HAP-1 (cell line): ENCODE measurements at places on chromosomes 11 and 22.
A peak's percentile ranks its signal among the peaks of the same experiment; 100 is the strongest.

GRCh38 chr11:67419325-67420049 lies 4.0 kb downstream of the CARNS1 start:
- no peak for DNase-seq

GRCh38 chr11:58165504-58166106 lies 23.3 kb upstream of the OR9Q2 start:
- DNase-seq: no peak

DNA sequence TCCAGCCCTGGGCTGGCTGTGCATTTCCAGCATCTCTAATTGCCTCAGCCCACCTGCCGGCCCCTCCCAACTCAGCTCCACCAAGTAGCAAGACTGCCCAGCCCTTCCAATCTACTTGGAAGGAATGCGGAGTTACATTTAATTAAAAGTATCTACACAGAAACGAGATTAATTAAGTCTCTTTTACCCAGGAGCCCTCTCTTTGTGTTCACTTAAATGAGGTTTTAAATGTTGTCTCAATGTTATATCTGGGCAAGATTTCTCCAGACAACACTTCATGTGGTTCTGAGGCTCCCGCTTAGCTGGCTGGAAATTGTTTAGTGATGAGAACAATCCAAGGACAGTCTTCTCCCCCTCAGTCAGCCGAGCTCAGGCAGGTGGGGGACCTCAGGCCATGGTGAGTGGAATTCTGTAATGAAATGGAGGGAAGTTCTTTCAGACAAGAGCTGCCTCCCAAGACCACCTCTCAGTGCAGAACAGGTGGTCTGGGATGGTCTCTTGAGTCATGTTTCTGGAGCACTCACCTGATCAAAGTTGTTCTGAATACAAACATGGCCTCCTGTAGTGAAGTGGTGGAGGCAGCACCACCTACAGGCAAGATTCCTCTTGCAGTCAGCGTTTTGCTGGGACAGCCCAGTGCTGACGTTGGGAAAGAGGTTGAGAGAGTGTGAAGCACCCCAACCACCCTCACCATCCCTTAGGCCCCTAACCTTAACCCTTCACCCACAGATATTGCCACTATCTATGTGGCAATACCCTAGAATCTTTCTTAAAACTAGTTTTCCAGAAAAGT lies 371.6 kb downstream of the CADM1 start:
- DNase-seq: no peak

GRCh38 chr11:1586699-1587098 lies 1.6 kb upstream of the KRTAP5-1 start:
- no peak for DNase-seq

DNA sequence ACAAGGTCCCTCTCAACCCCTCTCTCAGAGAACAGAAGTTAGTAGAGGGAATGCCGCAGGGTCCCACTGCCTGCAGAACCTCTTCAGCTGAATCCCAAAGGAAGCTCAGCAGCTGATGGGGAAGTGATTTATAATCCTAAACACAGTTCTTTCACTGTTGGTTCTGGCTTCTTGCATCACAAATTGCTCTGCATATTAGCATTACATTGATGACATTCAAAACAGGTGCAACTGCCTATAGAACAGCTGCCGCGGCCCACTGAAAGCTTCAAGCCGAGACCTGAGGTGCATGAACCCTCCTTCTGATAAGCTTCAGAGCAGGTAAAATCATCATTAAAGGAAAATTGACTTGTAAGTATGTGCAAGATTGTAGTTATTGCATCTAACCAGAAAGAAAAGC lies 75.2 kb upstream of the KIRREL3 start:
- no peak for DNase-seq

- no peak for DNase-seq
Observed at GRCh38 chr11:78223320-78223954, 34.7 kb downstream of the USP35 start.

- no peak for DNase-seq
Observed at GRCh38 chr22:46968848-46969247, 206.4 kb downstream of the TBC1D22A start.

DNA sequence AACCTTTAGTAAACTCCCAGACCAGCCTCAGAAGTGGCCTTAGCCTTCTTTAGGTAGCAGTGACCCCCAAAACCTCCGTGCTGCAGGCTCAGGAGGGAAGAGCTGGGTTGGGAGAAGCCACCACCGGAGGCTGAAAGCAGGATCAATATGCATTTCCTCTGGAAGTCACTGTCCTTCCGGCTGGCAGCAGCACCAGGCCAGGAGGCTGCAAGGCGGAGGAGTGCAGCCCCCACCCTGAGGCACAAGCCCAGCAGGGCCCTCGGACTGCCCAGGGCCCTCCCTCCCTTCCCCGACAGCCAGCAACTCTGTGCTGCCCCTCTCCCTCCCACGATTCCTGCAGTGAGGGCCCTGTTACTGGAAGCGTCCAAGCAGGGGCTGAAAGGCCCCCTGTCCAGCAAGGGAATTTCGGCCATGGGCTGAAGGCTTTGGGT lies 3.2 kb upstream of the NRXN2 start:
- DNase-seq: no peak

DNA sequence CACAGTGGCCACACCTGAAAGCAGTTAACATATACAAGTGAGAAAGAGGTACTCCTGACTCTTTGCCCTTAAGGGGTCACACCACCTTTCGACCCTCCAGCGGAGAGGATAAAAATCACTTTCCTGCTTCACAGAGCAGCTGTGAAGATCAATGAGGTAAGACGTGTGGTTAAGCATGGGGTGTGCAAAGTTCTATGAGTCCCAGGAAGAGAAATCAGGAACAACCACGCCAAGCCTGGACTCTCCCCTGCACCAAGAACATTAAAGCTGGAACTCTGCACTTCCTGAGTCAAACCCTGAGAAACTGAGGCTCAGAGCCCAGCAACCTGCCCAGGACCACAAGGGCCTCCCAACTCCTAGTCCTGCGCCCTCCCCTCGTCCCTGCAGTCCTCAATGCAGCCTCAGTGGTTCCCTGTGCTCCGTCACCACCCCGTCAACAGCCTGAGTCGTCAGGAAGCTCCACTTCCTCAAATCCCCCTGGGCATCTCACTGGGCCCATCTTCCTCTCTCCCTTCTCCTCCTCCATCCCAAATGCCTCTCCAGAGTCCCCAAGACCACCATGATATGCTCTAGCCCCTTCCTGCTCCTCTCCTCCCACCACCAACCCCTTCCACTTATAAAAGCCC lies 17.7 kb downstream of the TNKS1BP1 start:
- DNase-seq: no peak

DNA sequence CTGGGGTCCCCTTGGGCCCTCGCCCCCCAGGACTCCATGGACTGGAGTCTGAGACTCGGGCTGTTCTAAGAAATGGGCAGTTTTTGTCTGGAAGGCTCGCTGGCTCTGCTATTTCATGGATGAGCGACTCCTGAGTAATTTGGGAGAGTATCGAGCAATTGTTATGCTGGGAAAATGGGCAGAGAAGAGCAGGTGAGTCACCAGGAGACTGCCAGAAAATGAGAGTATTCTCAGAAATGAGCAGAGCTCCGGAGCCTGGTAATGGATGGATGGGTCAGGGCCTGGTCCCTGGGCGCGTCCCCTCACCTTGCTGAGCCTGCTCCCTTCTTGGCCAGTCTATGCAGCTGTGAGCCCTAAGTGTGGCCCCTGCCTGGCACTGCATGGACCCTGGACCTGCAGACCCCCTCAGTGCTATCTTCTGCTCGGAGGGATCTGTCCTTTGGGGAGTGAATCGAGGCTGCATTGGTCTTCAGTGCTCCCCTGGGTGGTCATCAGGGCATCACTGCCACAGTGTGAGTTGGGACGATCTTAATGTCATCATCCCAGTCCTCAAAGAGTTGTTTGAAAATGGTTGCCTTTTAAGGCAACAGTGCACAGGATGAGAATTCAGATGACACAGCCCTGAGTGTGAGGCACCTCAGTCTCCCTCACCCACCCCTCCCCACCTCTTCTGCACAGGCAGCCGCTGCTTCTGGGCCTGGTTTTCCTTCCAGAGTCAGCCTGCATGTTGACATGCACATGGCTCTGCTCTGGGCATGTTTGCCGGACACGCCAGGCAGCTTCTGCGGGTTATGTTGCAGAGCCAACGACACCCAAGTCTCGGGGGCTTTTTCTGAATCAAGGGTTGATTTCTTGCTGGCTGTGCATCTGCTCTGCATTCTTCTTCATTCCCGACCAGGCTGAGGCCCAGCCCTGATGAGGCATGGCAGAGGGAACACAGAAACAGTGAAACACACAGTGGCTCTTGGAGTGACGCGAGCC lies 519.0 kb downstream of the TBC1D22A start:
- no peak for DNase-seq

DNA sequence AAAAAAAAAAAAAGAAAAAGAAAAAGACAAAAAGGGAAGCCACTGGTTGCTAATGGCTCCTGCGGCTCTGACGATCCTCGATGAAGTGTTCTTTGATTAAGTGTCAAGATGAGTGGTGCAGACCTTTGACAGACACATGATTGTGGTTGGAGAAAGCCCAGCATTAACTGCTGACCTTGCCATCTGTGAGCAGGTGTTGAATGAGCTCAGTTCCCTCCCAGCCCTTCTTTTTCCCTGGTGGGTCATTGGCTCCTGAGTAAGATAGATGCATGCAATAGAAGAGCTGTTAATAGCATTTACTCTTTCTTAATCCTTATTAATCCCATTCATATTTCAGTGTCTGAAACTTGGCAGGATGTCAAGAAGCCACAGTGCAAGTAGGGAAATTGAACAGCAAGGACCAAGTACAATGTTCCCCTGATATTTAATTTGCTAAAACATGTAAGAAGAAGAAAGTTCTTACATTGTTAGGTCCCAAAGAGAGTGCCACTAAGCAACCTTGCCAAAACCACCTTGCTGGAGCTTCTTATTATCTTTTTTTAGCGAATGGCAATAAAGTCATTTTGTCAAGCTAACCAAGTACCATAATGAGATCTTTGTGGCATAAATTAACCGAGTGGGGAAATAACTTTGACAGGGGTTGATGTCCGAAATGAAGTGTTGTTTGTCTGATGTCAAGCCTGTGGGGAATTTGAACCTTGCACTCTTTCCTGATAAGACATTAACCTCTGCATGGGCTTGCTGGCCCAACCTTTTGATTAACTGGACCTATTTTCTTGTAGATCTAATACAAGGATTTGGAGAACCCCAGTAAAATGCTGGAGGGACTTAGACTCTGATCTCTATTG lies 113.7 kb downstream of the PTPRJ start:
- peak; percentile 85 for DNase-seq

GRCh38 chr11:114084414-114084813 lies 24.9 kb downstream of the ZBTB16 start:
- DNase-seq: no peak

- DNase-seq: no peak
Observed at GRCh38 chr11:108636222-108636621, 28.6 kb upstream of the DDX10 start.

DNA sequence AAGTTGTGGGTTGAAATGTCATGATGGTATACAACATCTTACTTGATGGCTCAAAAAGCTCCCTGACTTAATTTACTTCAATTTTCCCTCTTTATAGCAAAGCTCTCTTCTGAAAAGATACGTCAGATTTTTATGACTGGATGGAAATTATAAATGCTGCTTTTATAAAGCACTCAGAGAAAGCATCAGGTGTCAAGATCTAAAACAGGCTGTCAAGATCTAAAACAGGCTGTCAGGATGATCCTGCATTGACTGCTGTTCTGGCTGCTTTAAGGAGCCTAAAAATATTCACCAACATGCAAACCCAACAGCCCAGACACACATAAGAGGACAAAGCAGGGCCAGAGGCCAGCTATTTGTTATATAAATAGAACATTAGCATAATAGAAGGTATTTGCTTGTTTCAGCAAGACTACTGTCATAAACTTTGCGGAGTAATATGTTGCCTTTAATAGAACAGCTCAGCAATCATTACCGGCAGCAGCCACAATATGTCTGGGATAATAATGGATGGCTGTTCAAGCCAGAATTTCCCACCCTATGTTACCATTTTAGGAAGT lies 77.3 kb upstream of the ANO5 start:
- peak; percentile 50 for DNase-seq

DNA sequence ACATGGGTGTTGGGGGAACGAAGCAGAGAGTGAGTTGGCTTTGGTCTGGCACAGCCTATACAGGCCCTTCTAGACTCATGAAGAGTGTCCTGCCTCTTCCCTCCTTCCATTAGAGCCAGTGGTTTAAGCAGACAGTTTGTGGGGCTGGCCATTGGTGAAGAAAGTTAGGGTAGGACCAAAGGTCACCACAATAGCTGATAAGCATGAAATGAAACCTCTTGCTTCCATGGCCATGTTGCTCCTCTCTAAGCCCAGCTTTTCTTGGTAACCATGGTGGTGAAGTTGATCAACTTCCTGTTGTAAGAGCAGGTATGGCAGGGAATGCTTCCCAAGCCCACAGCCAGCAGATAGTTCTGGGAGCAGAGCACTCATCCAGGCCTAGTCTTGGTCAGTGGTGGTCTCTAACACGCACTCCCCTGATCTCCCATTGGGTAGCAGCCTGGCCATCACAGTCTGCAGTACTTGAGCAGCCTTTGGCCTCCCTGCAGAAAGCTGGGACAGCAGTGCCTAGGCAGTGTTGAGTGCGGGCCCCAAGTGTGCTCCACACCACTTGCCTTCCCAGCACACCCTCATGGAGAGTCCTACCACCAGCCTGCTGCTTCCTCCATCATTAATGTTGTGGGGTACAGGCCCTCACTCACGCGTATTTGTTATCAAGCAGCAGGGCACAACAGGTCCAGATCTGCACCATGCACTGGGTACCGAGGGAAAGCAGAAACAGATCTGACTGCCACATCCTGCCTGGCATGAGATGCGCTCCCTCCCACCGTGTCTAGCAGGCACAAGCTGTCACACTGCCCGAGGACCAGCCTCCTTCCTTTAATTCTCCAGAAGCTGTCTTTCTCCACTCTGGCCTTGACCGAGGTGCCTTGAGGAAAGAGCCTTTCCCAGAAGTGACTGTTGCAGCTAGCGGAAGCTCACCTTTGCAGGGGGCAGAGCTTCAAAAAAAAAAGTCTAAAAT lies 65.8 kb upstream of the SUSD2 start:
- no peak for DNase-seq

DNA sequence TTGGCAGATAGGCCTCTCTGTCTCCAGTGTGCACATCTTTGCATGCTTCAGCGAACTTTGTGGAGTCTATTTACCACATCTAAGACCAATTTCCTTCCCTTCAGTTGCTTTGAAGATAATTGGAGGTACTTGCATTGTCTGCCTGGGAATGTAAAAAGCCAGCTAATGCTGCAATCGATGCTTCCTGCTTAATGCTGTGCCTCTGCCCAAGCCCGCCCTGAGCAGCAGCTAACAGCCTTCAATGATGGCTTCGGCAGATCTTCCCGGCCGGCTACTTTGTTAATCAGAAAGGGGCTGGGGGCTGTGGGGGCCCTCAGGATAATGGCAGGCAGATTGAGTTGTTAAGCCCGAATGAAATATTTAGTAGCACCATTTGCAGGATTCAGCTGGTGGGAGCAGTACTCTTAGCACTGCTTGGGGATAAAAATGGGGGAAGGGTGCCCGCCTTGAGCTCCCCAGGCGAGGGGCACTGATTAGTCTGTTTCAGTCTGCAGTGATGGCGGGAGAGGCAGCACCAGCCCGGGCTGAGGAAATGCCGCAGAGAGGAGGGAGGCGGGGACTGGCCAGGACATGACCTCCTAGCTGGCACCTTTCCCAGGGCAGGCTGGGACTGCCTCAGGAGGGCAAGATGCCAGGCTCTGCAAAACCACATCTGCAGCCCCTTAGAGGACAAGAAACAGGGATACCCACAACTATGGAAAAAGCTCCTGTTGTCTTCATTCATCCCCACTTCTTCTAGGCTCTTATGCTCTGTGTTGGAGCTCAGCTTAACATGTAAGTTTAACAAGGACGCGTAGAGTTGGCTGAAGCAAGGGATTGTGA lies 460.0 kb downstream of the BUD13 start:
- no peak for DNase-seq

GRCh38 chr22:49413551-49413950 lies 414.1 kb downstream of the BRD1 start:
- DNase-seq: no peak
